ENCODE measurements at places on chromosomes 7 and 10. TPM values are rescaled to one million over a fixed set of nuclear protein-coding genes. Genes with fewer than 3 reads are reported as not detected.

The CYP2C9 gene
- not detected for total RNA-seq

The CCM2 gene
- total RNA-seq, result 45.9 TPM

The TES gene
- 45.2 TPM for total RNA-seq

The TMEM229A gene
- 0.13 TPM for total RNA-seq

The MDFIC gene
- total RNA-seq, result 31.0 TPM

The MARVELD1 gene
- total RNA-seq, result 29.8 TPM

The PDK4 gene
- 3.2 TPM for total RNA-seq

The NKX2-3 gene
- not detected for total RNA-seq
